ENCODE measurements at places on chromosomes 4 and X. TPM values are rescaled to one million over a fixed set of nuclear protein-coding genes. Genes with fewer than 3 reads are reported as not detected.

TMEM144 gene
- 9.9 TPM for total RNA-seq

NLRP2B gene
- total RNA-seq, result not detected

CT45A10 gene
- not detected for total RNA-seq

TEX11 gene
- total RNA-seq, result not detected

BMP3 gene
- under 0.01 TPM for total RNA-seq

POF1B gene
- total RNA-seq, result under 0.01 TPM

PHEX gene
- under 0.01 TPM for total RNA-seq

MUC7 gene
- not detected for total RNA-seq

CENPVL2 gene
- not detected for total RNA-seq

PAGE1 gene
- total RNA-seq, result not detected

DGAT2L6 gene
- total RNA-seq, result not detected

CHRDL1 gene
- total RNA-seq, result 0.19 TPM

ABLIM2 gene
- 1.5 TPM for total RNA-seq

HTT-AS gene
- not detected for total RNA-seq

RAB9B gene
- total RNA-seq, result 0.96 TPM

GAGE1 gene
- total RNA-seq, result not detected

RBM41 gene
- 8.6 TPM for total RNA-seq

BEX5 gene
- total RNA-seq, result not detected

COX7B gene
- 432 TPM for total RNA-seq

ZFP42 gene
- 0.58 TPM for total RNA-seq

HPGDS gene
- 0.28 TPM for total RNA-seq

AVPR2 gene
- not detected for total RNA-seq

MYOZ2 gene
- 2.1 TPM for total RNA-seq

CXXC4 gene
- under 0.01 TPM for total RNA-seq

PI4K2B gene
- total RNA-seq, result 27.3 TPM

GYPE gene
- total RNA-seq, result 0.56 TPM

MSX1 gene
- total RNA-seq, result 0.56 TPM

H2AZ1 gene
- total RNA-seq, result 99.8 TPM

CSTF2 gene
- 30.9 TPM for total RNA-seq

IRS4 gene
- total RNA-seq, result not detected
